ENCODE measurements at places on chromosomes 16 and 17.
A peak's percentile ranks its signal among the peaks of the same experiment; 100 is the strongest.

GRCh38 chr17:19254651-19255050, 17.5 kb downstream of the EPN2 start:
- DNase-seq, result no peak

DNA sequence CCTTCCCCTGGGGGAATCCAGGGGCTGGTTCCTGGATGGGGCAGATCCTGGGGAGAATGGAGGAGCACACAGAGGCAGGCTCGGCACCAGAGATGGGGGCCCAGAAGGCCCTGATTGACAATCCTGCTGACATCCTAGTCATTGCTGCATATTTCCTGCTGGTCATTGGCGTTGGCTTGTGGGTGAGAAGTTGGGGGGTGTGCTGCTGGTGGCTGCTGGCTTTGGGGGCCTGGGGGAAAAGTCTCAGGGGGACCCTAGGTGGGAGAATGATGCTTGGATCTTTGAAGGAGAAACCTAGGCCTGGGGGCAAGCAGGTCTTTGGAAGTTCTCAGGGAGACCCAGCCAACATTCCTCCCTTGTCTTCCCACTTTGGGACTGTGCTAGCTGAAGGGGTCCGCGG, at the start of gene SLC5A2:
SLC5A2 (plus strand) TSS at position 43 of the 400 bp plus-strand sequence; CDS start at position 57, 14 bp downstream.
- no peak for DNase-seq

- DNase-seq, result no peak
Measured at GRCh38 chr16:51445250-51445649, 294.2 kb upstream of the SALL1 start.

- no peak for DNase-seq
Measured at GRCh38 chr16:17211797-17212196, 259.0 kb downstream of the XYLT1 start.

- DNase-seq, result no peak
Measured at GRCh38 chr16:21523411-21524067, 75.8 kb upstream of the METTL9 start.

GRCh38 chr17:5500589-5501391, 14.4 kb downstream of the MIS12 start:
- DNase-seq, result peak; percentile 63

- DNase-seq, result no peak
Measured at GRCh38 chr16:20317117-20317516, 10.2 kb downstream of the GP2 start.

- no peak for DNase-seq
Measured at GRCh38 chr17:7222972-7223292, 3.2 kb downstream of the ACADVL start.

DNA sequence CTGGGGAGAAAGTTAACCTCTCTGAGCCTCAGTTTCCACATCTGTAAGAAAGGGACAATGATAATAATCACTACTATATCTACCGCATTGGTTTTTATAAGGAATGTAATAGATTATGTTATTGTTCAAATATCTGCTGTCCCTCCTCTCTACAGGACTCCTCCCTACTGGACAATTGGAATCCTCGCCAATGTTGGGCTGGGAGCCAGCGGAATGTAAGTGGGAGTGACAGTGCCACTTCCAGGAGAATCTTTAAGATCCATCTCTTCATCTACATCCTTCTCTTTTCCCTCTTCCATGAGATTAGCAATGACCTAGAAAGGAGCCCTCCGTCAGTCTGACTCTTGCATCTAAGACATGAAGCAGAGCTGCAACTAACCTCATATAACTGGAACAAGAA, 95.1 kb downstream of the GRIN2A start:
- no peak for DNase-seq

GRCh38 chr16:55574811-55575210, 8.3 kb downstream of the CAPNS2 start:
- DNase-seq, result no peak

- no peak for DNase-seq
Measured at GRCh38 chr16:1152651-1153259, at the start of gene CACNA1H. TSS of gene CACNA1H (plus strand) at chr16:1153106. CDS start at chr16:1153738, 632 bp downstream.

GRCh38 chr16:2751577-2752034, 832 bp upstream of the SRRM2 start:
- DNase-seq, result no peak

DNA sequence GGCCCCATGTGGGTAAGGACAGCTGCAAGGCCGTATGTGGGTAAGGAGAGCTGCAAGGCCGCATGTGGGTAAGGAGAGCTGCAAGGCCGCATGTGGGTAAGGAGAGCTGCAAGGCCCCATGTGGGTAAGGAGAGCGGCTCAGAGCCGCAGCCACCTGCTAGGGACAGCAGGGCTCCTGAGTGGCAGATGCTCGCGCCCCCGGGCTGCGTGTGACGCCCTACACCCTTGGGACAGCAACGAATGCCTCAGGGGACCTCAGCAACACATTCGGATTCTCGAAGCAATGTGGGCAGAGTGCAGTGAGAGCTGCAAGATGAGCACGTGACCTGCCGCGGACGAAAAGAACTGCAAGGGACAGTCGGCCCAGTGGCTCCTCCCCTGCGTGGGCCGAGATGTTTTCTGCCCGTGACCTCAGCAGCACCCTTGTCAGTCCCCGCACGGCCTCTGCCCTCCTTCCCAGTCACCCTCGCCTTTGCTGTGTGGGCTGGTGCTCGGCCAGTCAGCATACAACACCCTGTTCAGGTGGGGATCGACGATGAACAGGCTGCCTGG, 9.6 kb upstream of the SLC38A8 start:
- no peak for DNase-seq

GRCh38 chr16:52861614-52862022, 191.1 kb downstream of the CHD9NB start:
- no peak for DNase-seq

GRCh38 chr17:64216000-64216337, 47.1 kb downstream of the TEX2 start:
- DNase-seq, result no peak

- DNase-seq, result no peak
Measured at GRCh38 chr17:81420769-81421462, 25.7 kb downstream of the BAHCC1 start.

GRCh38 chr17:1648173-1648962, 1.3 kb downstream of the RILP start:
- DNase-seq, result no peak

GRCh38 chr16:82860071-82860470, 233.3 kb downstream of the CDH13 start:
- DNase-seq, result no peak

- no peak for DNase-seq
Measured at GRCh38 chr17:58998871-58999270, 107.8 kb downstream of the TRIM37 start.

DNA sequence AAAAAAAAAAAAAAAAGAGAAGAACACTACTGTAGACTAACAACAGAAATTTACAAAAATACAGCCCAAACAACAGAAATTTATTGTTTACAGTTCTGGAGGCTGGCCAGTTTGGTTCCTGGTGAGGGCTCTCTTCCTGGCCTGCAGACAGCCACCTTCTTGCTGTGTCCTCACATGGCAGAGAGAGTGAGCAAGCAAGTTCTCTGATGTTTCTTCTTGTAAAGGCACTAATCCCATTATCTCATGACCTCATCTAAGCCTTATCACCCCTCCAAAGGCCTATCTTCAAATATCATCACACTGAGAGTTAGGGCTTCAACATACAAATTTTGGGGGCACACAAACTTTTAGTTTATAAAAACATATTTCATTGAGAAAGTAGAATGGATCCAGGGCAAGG, 7.3 kb downstream of the ARSG start:
- no peak for DNase-seq

- no peak for DNase-seq
Measured at GRCh38 chr17:82611140-82612058, 36.8 kb downstream of the WDR45B start.

DNA sequence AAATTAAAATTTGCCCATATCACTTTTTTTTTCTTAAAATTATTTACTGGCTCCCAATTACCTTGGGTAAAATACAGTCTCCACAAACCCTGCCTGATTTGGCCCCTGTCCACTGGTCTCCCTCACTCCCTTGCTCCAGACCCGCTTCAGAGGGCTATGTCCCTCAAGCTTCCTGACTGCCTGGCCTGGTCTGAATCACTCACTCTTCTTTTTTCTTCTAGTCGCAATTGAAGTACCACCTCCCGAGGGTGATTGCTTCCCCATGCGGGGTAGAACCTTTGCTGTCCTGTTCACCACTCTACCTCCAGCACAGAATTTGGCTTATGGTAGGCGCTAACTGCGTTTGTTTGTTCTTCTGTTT, 598 bp upstream of the PGAP3 start:
- DNase-seq, result no peak

- DNase-seq, result no peak
Measured at GRCh38 chr16:70375636-70376611, 29.2 kb downstream of the DDX19A start.

- no peak for DNase-seq
Measured at GRCh38 chr16:50879873-50880695, 138.2 kb downstream of the CYLD start.

- DNase-seq, result no peak
Measured at GRCh38 chr17:19569785-19570543, 36.3 kb downstream of the SLC47A1 start.

- DNase-seq, result no peak
Measured at GRCh38 chr17:79871131-79871530, 31.9 kb upstream of the CBX4 start.

DNA sequence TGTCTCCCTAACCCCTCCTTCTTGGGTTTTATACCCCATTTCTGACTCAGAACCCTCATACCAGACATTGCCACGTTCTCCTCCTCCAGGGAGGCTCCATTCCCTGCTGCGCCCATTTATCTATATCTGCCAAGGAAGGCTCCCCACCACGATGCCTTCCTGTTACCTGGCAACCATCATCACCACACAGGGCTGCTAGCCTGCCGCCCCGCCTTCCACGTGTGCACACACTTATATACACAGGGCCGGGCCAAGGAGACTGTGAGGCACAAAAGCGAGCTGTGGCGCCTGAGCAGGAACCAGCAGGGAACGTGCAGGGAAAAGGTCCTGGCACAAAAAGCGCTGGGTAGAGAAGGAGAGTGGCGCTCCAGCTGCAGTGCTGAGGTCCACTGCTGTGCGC, 261.8 kb downstream of the CBLN1 start:
- DNase-seq, result no peak

DNA sequence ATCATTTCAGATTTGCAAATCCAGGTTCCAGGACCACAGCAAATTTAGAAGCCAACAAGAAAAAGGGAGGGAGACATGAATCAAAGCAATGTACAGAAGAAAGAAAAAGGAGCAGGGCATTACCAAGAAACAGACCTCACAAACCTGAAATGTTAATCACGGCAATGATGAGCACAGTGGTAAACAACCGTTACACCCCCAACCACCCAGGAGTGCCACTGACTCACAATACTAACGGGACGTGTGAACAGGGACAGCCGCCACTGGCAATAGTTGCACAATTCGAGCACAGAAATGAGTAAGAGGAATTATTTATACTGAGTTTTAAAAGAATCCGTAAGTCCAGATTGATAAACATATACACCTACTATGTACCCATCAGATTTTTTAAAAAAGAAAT, 13.8 kb downstream of the USP22 start:
- no peak for DNase-seq

DNA sequence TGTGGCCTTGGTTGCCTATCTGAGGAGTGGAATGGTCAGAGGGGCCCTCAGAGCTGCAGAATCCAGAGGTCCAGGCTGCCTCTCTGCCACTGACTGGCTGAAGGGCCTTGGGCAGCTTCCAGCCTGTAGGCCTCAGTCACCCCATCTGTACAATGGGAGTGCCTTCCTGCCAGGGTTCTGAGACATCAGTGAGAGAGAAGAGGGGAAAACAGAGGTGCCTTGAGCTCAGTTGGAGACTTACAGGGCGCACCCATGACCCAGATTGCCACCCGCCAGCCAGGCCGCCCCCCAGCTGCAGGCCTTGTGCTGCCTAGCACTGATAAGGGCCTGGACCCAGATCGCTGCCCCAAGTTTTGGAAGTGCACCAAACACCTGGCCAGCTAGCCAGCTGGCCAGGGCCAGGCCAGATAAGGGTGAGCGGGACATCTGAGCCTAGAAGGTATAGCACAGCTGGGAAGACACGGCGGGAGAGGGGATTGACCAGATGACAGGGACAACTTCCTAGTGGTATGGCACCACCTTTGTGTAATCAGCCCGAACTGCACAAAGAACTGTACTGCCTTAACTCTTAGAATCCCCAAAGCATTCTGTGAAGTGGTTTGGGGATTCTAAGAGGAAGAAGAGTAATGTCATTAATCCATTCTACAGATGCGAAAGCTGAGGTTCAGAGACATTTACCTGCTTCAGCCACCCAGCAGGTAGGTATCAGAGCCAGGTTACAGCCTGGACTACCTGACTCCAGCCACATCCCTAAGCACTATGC, 1.4 kb downstream of the SLC4A1 start:
- DNase-seq, result no peak

DNA sequence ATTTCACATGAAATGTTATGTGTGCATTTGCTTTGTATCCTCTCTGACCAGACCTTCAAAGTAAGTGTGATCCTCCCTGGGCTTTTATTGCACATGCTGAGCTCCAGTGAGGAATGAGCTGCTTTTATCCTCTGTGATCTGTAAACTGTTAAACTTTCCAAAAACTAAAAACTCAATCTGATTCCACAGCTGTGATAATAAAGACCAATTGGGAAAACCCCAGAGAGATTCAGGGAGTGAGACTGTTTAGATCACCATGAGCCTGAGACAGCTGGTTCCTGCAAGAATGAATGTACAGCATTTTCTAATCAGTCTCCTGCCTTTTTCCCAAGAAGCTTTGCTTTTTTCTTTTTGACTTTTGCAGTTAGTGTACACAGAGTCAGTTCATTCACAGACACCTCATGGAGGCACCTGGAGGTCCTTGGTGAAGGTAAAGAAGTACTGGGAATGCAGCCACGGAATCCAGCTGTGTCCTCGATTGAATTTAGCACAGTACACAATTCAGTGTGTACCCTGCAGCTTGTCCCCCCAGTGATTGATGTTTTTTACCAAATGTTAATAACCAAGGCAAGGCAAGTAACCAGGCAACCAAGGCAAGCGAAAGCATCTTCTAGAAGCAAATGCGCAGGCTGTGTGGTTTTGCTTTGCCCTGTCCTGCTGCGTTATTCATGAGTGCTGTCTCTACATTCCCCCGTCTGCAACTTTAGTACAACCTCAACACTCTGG, 182.6 kb downstream of the LGALS9B start:
- DNase-seq, result no peak

- peak; percentile 37 for DNase-seq
Measured at GRCh38 chr16:85055493-85056210, 28.1 kb downstream of the KIAA0513 start.

DNA sequence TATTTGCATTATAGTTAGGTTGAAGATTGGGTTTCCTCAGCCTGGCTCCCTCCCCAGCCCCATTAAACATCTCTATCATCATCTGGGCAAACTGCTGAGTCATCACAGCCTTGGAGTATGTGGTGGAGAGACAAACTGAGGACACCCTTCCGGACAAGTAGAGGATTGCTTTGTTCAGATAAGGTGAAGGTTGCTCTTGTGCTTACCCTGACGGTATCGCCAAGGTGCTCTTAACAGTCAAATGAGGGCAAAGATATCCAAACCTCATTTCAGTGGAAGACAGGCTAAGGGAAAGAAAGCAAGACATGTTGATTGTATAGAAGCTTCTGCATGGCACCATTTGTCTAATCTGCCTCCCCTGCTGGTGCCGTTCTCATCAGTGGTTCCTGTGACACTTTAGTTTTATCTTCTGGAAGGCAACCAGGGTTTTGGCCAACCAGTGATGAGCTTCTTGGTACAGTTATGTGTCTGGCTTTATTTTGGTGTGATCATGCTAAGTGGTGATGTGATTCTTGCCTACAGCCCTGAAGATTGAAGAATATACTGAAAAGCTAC, 56.9 kb upstream of the LGALS9 start:
- DNase-seq, result no peak

Measured in PC-9 (cell line).